ENCODE measurements at places on chromosomes 12 and 14.

- peak; percentile 49 for DNase-seq
These were observed 17.0 kb downstream of the OR8S1 start for GRCh38 chr12:48542300-48542928.

GRCh38 chr14:53947452-53948204, 9.0 kb downstream of the BMP4 start:
- DNase-seq, result no peak

DNA sequence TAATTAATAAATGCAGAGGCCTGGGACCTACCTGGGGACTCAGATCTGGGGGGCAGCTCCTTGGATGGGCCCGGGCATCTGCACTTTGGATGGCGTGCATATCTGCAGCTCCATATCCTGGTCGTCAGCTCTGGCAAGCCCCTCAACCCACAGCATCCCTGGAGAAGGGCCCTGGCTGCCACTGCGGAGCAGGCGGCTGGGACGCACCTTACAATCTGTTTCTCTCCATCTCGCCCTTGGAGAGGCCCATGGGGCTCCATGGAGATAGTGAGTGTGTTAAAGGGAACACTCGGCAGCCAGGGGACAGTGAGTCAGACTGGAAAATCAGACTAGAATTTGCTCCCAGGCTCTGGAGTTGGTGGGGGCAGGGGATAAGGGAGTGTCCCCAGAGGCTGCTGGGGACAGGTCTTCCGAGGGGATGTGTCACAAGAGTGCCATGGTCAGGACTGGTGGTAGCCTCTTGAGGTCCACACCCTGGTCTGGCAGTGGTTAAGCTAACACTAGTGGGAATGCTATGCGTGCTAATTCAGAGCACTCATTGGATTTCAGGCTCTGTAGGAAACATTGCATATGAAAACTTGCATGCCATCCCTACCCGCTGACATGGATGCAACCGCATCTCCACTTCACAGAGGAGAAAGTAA, 21.5 kb downstream of the RFLNA start:
- DNase-seq, result no peak

DNA sequence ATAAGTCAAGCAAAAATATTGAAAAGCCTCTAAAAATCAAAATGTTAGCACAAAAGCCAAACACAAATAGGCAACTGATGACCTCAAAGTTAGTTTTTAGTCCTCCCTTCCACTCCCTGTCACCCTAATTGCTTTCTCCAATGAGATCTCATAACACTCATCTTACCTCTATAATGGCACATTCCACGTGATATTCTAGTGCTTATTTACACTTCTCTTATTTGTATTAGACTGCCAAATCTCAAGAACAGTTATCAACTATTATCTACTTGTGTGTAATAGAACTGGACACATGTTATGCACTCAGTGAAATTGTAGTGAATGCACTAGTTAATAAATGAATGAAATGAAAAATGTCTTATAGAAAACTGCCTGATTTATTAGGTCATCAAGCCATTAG, 55.5 kb upstream of the AVPR1A start:
- DNase-seq, result no peak

DNA sequence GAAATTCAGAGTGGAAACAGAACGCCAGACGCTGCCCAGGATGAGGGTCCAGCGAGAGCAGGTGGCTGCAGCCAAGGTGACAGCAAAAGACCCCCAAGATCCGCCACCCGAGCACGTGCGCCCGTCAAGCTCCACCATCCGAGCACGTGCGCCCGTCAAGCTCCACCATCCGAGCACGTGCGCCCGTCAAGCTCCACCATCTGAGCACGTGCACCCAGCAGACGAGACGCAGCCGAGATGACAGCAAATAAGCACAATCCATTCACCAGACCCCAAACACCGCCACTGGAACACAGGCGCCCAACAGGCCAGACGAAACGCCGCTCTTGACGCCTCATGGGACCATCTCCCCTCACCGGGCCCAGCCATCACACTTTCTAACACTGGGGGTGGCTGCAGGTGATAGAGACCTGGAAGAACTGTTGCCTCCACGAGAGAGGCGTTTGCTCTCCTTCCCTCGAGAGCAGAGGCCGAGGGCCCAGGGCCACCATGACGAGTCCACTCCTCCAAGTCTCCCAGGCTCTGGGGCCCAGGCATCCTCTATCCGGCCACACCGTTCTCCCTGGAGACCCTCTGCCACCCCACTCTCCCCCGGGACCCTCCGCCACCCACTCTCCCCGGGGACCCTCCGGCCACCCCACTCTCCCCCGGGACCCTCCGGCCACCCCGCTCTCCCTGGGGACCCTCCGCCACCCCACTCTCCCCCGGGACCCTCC, 62.1 kb upstream of the GALNT9 start:
- no peak for DNase-seq

GRCh38 chr12:54259194-54260011, 20.5 kb downstream of the CBX5 start:
- peak; percentile 31 for DNase-seq

Measured in CD4-positive, alpha-beta T cell treated with Interleukin-1 beta for 1 hour (primary cell).